ENCODE measurements at places on chromosomes 6 and 20.

- DNase-seq = no peak
Measured at GRCh38 chr6:33925936-33926335, 122.1 kb upstream of the MLN start.

GRCh38 chr6:83921315-83921714 is 61.8 kb downstream of the CYB5R4 start:
- DNase-seq = no peak

- no peak for DNase-seq
Measured at GRCh38 chr6:136059308-136059707, 190.8 kb downstream of the MTFR2 start.

DNA sequence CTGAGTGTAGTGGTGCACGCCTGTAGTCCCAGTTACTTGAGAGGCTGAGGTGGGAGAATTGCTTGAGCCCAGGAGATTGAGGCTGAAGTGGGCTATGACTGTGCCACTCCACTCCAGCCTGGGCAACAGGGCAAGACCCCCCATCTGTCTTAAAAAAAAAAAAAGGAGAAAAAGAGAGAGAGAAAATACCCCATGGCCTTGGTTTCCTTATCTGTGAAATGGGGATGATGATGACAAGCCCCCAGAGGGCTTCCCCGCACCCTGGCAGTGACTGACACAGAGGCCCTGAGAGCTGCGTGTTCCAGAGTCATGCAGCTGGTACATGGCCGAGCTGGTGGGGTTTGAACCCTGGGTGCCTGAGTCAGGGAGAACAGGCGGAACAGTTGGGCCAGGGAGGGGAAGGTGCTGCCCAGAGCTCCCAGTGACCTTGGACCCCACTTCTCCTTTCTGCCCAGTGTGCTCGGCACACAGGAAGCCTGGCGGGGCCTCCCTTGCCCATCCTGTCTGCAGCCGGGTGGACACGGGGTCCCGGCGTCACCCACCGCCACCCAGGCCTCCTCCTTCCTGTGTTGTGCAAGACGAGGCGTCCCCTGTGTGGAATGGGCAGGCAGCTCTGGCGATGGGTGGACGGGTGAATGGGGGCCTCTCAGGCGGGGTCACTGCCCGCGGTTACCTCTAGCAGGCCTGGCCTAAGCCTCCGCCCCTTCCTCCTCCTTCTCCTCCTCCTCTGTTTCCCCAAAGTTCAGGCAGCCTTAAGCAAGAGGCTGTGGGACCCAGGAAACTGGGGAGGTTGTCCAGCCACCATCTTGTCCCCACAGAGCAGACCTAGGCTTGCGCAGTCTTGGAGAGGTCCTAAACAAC is 84.2 kb downstream of the CEBPB start:
- no peak for DNase-seq

DNA sequence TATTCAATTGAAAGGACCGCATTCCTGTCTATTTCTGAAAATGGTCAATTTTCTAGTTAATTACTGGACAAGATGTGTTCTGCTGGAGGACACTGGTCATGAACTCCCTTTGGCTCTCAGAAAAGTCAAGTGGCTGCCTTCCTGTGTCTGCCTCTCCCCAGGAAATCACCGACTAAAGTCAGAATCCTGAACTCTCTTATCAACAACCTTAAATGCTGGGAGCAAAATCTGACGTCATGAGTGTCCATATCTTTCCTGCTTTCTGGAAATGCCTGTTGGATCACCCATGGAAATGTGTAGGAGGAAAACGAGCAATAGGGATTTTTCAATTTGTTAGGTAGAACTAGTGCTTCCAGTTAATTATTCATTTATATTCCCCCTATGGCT is 53.5 kb upstream of the PLCB1 start:
- no peak for DNase-seq

All from GM18507 (cell line).